ENCODE measurements at places on chromosomes 4 and X.

DNA sequence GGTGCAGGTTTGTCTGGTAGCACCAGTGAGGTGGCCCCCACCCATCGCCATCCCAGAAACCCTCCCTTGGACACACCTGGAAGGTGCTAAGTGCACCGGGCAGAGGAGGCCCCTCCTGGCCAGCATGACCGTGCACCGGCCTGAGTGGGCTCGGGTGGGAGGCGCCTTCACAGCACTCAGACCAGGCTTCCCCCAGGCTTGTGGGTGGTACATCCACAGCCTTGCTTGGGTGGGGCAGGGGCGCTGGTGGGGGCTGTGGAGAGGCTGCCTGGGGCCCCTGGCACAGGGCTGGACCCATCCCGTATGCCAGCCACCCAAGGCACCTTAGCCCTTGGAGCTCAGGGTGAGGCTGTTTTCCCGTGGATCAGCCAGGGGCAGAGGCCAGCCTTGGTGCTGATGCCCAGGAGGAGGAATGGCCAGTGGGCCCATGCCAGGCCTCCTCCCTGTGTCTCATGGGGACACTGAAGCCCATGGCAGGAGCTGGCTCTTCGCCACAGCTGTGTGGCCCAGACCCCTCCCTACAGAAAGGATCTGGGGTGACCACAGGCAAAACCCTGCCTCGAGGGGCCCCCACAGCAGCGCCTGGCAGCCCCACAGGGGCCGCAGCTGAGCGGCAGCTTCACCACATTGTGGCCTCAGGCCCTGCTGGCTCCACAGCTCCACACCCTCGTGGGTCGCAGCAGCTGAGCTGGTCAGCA, 21.4 kb downstream of the NKX1-1 start:
- DNase-seq, result no peak

GRCh38 chrX:8987672-8988250, 46.2 kb downstream of the FAM9B start:
- DNase-seq, result no peak

GRCh38 chr4:148238811-148239493, 203.3 kb downstream of the NR3C2 start:
- DNase-seq, result no peak

DNA sequence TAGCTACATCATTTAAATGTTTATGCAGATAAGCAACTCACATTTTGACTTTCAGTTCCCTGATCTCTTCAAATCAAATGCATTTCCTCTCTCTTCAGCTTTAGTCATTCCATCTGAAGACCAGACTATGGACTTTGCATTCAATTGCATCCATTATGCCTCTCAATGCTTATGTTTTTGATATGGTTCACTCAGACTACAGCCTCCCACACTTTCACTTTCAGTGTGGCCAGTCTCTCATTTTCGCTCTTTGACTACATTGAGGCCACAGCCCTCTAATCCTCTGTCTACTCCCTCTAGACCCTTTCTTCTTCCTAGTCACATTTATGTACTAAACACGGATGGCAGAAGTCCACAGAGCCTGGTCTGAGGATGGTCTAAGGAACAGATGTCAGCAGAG, 24.5 kb upstream of the VEGFC start:
- DNase-seq, result no peak

GRCh38 chr4:55658657-55659056, 22.6 kb upstream of the NMU start:
- DNase-seq, result no peak

GRCh38 chr4:19213388-19213787, 1038.3 kb upstream of the SLIT2 start:
- no peak for DNase-seq

DNA sequence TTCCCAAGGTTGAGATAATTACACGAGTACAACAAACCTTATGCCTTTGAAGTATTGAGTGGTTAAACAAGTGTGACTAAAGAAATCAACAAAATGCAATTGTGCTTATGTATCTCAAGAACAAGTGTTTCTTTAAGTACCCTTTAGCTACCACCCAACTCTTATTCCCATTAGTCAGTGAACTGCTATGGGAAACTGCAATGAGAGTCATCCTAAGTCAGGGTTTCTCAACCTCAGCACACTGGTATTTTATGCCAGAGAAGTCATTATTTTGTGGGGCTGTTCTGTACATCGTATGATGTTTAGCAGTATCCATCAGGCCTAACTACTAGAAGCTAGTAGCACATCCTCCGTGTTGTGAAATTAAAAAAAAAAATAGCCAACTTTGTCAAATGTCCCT, 549.1 kb upstream of the BOD1L1 start:
- no peak for DNase-seq

DNA sequence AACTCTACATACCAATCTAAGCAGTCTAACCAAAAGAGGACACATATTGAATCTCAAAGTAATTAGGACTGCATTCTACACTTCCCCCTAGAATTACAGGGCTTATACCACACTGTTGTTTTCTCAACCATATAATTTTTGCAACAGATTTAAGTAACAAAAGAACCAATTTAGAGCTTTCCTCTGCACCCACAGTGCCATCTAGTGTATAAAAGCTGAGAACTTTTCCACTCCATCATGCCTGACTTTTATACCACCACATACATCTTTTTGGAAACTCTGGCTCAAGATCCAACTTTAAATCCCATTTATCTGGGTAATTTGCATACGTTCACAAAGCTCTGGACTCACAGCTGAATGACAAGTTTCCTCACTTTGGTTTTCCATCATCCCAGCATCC, 99.5 kb downstream of the EFHC2 start:
- DNase-seq, result no peak

GRCh38 chrX:41338436-41338835, 4.5 kb downstream of the DDX3X start:
- DNase-seq, result no peak

DNA sequence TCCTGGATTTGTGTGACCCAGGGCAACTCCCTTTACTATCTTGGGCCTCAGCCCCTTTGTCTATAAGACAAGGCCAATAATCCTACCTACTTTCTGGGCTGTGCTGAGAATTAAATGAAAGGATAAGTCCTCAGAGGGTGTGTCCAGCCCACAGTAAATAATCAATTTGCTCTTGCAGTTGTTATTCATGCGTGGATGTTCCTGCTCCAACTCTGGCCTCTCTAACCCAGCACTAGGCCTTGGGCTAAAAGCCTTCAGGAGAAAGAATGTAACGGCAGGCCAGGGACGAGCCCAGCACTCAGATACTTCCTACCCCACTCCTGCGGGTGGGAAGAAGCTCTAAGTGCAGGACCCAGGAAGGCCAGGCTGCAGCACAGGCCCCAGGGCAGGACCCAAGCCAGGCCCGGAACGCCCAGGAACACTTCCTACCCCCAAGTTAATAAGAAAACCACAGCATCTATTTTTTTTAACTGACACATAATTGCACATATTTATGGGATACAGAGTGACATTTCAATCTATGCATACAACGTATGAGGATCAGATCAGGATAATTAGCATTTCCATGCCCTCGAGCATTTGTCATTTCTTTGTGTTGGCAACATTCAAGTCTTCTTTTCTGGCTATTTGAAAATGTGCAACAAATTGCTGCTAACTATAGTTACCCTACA, 179.6 kb upstream of the RBPJ start:
- DNase-seq, result no peak

- no peak for DNase-seq
Measured at GRCh38 chr4:17324386-17324830, 187.5 kb downstream of the QDPR start.

- DNase-seq, result no peak
Measured at GRCh38 chrX:18884916-18885315, 99.0 kb downstream of the PHKA2 start.

- DNase-seq, result no peak
Measured at GRCh38 chr4:165947019-165947418, 74.0 kb downstream of the TLL1 start.

GRCh38 chrX:38206542-38206941, 14.1 kb downstream of the SRPX start:
- DNase-seq, result no peak

DNA sequence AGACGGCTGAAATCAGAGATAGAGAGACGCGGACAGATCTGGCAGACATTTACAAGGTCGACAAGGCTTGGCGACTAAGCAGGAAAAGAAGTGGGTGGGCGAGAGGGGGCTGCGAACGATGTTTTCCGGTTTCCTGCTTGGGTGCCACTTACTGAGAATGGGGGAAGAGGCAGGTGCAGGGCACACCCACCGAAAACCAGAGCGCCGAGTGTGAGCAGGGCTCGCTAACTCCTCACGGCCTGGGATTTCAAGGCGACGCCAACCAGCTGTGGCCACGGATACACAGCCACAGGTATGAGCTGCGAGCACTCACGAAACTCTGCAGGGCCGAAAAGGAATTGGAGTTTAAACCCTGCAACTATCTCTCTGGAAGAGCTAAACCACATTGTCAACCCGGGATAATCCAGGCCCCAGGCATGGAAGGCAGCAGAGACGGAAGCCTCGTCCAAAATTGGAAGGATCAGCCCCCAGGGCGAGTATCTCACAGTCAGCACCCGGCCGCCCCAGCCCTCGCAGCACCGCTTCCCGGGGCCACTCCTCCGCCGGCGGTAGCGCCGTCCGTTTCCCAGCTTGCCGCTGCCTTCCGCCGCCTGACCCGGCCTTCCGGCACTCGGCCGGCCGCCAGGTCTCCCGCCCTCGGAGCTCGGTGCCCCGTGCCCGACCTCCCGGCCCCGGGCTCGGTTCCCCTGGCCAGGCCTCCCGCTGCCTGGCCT, 778 bp downstream of the CASP3 start:
- no peak for DNase-seq

GRCh38 chr4:186121057-186121456, 16.6 kb downstream of the FAM149A start:
- no peak for DNase-seq

DNA sequence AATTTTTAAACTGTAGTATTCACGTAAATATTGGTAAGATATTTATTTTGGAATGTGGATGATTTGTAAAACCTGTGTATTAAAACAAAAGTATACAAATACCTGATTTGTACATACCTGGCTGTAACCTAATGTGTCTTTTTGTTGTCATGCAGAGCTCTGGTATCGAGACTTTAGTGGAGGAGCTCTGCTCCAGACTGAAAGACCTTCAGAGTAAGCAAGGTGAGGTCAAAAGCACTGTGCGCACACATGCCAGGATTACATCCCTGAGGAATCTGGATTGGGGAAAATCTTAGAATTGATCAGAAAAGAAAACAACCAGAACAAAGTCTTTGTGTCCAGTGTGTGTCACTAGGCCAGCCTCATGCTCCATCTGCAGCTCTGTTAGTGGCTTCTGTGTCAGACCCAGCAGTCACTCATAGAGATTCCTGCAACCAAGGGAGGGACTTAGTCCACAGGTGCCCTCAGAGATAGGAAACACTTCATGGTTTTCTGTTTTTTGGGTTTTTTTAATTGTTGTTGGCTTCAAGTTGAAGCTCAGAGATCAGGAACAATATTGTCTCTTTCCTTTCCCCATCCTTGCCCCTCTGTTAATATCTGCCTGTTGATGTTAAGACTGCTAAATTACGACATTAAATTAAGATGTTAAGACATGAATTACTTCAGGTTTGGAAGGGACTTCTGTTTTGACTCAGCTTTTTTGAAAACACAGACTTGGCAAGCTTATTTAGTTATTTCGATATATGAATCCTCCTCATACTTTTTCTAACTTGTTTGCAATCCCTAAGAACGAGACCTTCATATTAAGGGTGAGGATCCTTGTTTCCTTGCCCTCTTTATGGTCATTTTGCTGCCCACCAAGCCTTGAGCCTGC, 52.4 kb upstream of the TBC1D14 start:
- DNase-seq, result no peak

DNA sequence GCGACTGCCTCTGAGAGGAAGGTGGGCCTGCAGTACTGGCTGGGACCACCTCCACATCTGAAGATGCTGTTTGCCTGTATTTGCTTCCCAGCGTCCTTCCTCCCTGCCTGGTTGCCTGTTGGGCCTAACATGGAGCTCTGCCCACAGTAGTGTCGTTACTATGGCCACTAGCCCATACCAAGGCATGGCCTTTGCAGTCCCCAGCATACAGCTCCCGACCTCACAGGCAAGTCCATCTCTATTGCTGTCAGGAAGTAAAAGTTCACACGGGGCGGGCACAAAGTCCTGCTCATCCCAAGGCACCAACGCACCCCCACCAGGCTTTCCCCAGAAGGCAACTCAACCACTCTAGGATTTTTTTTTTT, 71.6 kb downstream of the MAML3 start:
- DNase-seq, result no peak

- DNase-seq, result no peak
Measured at GRCh38 chr4:71405791-71406190, 67.0 kb downstream of the SLC4A4 start.

GRCh38 chr4:162497564-162498167, 333.9 kb upstream of the FSTL5 start:
- peak; percentile 10 for DNase-seq

GRCh38 chr4:182062936-182063335, 180.3 kb upstream of the TENM3 start:
- no peak for DNase-seq

DNA sequence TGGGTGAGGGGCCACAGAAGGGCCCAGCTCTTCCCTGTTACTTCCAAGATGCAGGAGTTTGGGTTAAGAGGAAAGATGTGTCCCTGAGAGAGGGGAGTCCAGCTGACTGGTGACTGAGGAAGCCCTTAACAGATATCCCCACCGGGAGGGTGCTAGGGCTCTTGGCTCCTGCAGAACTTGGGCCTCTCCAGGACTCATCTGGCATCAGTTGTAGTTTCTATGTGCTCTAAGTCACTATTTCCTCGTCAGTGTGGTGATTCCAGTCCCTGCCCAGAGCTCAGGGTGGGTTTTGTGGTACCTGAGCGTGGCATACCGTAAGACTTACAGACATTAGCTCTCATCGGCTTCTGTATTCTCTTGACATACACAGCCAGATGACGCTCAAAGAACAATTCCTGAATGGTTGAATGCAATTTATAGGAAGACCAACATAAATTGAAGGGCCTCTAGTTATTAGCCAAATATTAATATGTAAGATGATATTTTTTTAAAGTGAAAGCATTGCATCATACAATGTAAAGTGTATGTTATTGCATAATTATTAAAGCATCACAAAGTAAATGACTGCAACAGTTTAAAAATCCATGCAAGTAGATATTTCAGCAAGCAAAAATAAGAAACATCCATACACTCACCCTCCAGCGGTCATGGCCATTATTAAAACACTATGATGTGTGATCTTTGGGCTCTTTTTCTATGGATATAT, 195.5 kb downstream of the PTTG2 start:
- no peak for DNase-seq

DNA sequence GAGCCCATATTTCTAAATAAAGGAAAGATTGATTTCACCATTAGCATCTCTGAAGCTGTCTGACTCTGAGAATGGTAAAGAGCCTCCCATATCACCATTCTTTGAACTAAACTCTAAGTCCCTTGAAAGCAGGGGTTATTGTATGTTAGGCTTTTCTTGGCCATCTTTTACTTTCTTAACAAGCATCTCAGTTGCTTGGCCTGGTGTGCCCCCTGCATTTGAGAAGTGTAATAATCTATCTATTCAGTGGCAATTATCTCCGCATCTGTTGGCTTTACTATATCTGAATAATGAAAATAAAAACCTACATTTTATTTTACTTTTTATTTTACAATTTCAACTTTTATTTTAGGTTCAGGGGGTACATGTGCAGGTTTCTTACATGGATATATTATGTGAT, 128.3 kb upstream of the ARMCX2 start:
- DNase-seq, result no peak

GRCh38 chr4:25958110-25958509, 44.1 kb downstream of the SMIM20 start:
- DNase-seq, result no peak
